ENCODE measurements at places on chromosomes 12 and 14.

GRCh38 chr12:50517421-50518048, 12.8 kb downstream of the DIP2B start:
- DNase-seq: no peak

GRCh38 chr12:69994724-69995173, 169.7 kb downstream of the MYRFL start:
- DNase-seq: no peak

DNA sequence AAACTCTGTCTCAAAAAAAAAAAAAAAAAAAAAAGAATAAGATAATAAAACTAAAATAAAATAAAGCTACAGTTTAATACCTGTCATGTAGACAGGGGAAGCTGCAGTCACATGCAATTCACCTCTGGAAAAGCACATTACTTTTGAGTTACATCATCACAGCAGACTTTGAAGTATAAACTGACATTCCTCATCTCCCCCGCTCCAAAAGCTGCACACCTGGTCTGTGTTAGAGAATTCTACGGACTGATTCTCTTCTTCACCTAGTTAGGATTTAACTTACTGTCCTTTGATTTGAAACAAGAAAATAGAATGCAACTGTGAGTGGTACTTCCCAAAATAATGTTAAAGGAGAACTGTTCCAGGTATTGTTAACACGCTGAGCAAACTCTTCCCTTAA, 25.1 kb downstream of the SPPL3 start:
- no peak for DNase-seq

DNA sequence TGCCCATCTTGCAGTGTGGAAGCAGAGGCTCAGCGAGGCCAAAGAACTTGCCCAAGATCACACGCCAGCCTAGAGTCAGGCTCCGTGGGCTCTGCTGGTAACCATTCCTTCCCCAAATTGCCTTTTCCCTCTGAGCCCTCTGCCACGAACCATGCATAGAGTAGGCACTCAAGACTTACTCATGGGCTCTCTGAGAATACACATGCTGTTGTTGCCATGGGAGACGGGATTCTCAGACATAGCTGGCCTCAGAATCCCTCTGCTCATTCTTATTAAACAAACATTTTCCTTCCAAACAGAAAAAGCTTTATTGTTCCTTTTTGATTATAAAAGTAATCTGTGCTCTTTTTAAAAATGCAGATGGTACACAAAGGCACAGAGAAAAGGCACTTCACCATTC, 52.5 kb upstream of the WSCD2 start:
- no peak for DNase-seq

GRCh38 chr12:64666054-64666914, 56.0 kb downstream of the RASSF3 start:
- no peak for DNase-seq

- DNase-seq: no peak
Measured at GRCh38 chr12:54298904-54299303, 1.9 kb downstream of the NFE2 start.

GRCh38 chr14:37819155-37820015, 224.0 kb downstream of the TTC6 start:
- DNase-seq: no peak

DNA sequence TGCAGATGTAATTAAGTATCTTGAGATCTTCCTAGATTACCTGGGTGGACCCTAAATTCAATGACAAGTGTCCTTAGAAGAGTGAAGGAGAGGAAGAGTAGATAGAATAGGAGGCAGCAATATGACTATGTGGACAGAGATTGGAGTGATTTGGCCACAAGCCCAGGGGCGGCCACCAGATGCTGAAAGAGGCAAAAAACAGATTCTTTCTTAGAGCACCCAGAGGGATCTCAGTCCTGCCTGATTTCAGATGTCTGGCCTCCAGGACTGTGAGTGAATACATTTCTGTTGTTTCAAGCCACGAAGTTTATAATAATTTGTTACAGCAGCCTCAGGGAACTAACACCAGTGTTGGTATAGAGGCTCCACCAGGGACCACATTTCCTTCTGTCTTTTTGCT, 67.3 kb downstream of the DACT1 start:
- no peak for DNase-seq

- no peak for DNase-seq
Measured at GRCh38 chr12:125202421-125202820, 137.2 kb downstream of the AACS start.

DNA sequence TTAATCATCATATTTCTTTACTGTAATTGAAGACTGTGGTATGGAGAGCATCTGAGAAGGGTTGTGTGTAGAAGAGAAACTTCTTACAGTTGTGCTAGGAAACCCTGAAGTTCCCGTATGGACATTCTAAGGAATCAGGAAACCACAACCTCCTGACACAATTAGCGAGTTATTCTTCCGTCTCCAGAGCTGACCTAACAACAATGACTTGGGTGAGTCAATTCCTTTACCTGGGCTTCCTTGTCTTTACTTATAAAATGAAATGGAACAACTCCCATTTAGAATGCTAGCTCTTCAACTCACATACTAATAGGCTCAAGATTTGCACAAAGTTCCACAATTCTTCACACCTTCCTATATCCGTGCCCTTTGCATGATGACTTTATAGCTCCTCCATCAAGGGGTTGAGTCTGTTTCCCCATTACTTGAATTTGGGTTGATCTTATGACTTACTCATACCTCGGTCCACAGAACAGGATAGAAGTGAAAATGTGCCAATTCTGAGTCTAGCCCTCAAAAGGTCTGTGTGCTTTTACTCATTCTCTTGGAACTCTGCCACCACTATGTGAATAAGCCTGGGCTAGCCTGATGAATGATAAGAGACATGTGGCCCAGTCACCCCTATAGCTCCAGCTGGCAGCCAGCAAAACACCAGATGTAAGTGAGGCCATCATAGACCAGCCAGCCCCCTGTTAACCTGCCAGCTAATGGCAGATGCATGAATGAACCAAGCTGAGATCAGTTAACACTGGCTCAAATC, 459.4 kb downstream of the ETNK1 start:
- DNase-seq: no peak

GRCh38 chr14:91269076-91269991, 24.8 kb upstream of the GPR68 start:
- no peak for DNase-seq

- DNase-seq: no peak
Measured at GRCh38 chr12:116563262-116563661, 4.1 kb downstream of the MAP1LC3B2 start.

- no peak for DNase-seq
Measured at GRCh38 chr14:24920265-24921075, 129.5 kb downstream of the STXBP6 start.

- DNase-seq: no peak
Measured at GRCh38 chr12:102029141-102029540, 32.6 kb downstream of the WASHC3 start.

All from uterus (tissue), 4 donors.